ENCODE measurements at places on chromosomes 2 and 18.
A peak's percentile ranks its signal among the peaks of the same experiment; 100 is the strongest.

DNA sequence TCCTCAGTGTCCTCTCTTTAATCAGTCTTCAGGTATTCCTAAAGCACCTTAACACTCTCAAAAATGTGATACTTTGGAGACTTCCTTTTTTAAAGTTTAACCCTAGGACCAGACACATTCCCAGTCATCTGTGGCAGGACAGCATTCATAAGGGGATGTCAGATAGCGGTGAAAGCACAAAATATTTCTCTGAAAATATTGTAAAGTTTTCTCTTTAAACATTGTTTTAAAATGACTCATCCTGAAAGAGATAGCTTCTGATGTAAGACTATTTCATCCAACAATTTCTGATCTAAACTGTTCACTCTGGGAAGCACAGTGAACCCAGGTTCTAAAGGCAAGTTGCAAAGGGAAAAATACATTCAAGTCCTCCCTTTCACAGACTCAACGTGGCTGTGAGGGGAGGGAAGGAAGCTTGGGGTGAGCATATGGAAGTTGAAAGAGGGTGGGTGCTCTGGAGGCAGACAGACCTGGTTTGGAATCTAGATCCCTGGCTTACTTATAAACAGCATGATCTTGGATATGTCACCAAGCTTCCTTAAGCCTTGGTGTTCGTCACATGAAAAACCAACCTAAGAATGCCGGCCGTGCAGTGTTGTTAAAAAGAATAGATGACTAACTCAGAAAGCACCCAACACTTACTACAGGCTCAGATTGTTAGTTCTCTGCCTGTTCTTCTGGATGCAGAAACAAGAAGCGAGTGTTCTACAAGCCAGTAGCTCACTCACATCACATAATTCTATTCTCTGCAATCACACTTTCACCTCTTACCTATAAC, 12.1 kb downstream of the GALNT14 start:
- no peak for DNase-seq

- no peak for DNase-seq
Measured at GRCh38 chr2:136929531-136929930, 164.2 kb downstream of the THSD7B start.

GRCh38 chr2:239997686-239998409, 27.3 kb downstream of the NDUFA10 start:
- no peak for DNase-seq

GRCh38 chr18:26650310-26651268, 102.2 kb upstream of the KCTD1 start:
- DNase-seq: no peak

- peak; percentile 29 for DNase-seq
Measured at GRCh38 chr2:13652531-13653313, 936.0 kb downstream of the TRIB2 start.

DNA sequence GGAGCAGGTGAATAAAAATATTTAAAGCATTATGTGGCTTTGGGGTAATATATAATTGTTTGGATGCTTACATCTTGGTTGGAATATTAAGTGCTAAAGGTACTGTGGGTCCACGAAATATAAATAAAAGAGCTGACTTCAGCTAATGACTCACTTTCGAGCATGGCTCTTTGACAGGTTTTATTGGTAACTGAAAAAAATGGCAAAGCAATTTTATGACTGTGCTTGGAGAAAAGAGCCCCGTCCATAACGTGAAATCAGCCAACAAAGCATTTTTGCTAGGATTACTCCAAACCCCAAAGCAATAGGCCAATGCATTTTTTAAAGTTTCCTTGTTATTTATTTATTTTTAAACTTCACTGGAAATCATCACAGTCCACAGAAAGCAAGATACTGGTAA, 397.2 kb upstream of the CDH19 start:
- DNase-seq: no peak

DNA sequence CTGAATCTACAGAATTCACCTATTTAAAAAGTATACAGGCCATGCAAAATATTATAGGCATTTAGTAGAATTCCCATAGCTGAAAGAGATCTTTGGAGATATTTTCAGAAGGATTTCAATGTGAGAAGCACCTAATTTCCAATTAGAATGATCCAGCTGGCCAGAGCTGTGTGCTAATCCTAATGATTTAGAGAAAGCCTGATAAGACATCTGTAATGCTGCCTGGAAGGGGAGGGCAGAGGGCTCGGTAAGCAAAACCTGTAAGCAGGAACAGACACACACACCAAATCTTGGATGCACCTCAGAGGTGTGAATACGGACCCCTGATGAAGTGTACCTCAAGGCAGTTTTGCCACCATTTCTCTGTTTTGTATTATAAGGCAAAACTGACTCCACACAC, 14.0 kb downstream of the SERTAD2 start:
- DNase-seq: no peak

GRCh38 chr2:160910681-160911080, 249.5 kb upstream of the TANK start:
- DNase-seq: peak; percentile 58

- DNase-seq: no peak
Measured at GRCh38 chr18:27921392-27921791, 255.5 kb downstream of the CDH2 start.

- DNase-seq: no peak
Measured at GRCh38 chr2:45390861-45391260, 220.2 kb downstream of the SRBD1 start.

- no peak for DNase-seq
Measured at GRCh38 chr2:19799881-19800780, 101.7 kb downstream of the TTC32 start.

DNA sequence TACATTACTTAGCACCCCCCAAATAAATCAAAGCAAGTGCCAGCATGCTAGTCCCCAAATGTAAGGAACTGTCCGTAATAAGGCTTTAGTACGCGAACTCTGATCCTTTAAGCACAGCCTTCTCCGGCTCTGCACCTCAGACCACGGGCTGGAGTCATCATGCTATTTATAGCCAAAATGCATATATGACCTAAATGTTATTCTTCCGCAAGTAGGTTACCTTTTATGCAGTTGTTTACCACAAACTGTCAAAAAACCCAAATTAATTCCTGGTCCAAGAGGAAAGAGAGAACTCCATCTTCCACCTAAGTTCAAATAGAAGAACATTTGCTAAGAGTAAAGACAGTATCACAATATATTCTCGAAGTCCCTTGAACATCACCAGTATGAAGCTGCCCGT, 42.7 kb downstream of the ZNF516 start:
- no peak for DNase-seq
